Thymus (tissue), 14 donors: ENCODE measurements at places on chromosomes 4 and X.

- no peak for DNase-seq
These were observed 98.7 kb upstream of the PPP2R3B start for GRCh38 chrX:485368-485767.

DNA sequence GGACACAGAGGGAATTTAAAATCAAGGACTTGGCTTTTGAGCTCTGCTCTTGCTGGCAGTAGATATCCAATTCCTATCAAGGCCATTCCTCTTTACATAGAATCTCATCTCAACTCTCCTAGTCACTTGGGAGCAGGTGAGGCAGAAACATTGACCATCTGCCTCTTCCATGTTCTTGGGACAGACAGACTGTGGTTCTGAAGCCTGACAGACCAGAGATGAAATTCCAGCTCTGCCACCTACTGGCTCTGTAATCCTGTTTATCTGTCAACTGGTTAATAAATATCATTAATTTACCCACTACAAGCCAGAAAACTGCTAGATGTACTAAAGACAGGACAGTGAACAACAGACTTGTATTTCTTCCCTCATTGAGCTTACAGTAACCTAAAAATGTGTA is 300.8 kb downstream of the ADGRL3 start:
- no peak for DNase-seq

GRCh38 chr4:130203571-130203970 is 1107.6 kb downstream of the C4orf33 start:
- no peak for DNase-seq

- DNase-seq = no peak
These were observed 89.8 kb downstream of the FAM193A start for GRCh38 chr4:2626231-2626630.

- peak; percentile 1 for DNase-seq
These were observed 99.3 kb upstream of the PRKG2 start for GRCh38 chr4:81314196-81314896.

- no peak for DNase-seq
These were observed 462.7 kb upstream of the RPS6KA3 start for GRCh38 chrX:20729416-20729815.

DNA sequence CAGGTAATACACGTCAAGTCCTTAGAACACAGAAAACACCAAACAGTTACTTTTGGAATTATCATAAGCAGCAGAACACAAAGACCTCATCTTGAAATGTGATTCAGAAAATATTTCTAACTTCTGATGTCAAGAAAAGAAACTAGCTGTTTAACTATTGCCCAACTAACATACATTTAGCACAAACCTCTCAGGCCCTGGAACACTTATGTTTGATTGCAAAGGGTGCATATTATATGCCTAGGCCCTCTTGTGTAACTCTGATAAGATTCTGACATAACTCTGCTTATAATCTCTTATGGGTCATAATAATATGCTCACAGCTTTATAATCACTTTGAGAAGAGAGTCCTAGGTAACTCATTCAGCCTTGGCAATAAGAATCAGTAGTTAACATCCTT is 62.6 kb downstream of the TBC1D9 start:
- no peak for DNase-seq

DNA sequence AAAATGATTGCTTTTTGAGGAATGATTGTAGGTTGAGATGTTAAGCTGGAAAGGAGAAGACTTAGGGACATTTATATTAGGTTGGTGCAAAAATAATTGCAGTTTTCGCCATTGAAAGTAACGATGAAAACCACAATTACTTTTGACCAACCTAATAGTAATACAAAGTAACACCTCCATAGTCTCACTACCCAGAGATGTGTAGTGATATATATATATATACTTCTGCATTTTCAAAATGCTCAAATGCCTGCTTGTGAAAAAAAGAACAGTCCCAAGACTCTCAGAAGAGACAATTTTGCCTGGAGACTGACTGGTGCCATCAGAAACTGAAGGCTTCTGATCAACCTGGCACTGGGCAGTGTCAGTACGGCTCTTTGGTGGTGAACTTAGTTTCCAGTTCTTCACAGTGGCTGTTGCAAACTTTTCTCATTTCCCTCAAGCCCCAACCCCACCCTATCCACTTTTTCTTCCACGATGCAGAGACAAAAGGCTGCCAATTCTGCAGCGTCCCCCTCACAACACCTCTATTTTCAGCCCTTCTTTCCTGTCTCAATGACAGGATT is 35.1 kb upstream of the TAPT1 start:
- DNase-seq = no peak

DNA sequence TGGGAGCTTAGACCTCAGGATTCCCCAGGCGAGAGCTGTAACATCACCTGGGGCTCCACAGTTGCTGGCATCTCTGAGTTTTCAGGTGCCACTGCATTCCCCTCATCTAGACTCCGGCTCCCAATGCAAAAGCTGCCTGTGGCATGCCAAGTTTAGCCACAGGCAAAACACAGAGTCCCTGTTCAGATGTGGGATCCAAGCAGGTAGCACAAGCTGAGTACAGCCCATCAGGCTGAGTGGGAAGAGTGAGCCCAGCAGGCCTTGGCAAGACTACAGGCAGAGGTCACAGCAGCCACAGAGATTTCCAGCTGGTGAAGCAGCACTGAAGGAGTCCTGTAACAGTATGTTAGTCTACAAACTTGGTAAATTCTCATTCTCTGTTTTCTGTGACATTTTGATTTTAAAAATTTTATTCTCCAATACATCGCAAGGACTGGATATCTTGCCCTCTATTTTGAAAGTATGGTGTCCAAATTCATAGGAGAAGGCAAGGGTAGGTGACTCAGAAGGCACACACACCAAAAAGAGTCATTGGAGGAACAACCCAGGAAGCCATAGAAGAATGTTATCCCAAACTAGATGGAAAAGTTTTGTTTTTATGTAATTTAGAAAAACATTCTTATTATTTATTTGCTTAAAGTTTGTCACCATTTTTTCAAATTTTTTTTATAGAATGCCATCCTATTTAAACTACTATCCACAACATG is 13.6 kb upstream of the CXCL2 start:
- no peak for DNase-seq
